Left renal pelvis (tissue), 4 donors: ENCODE measurements at places on chromosomes 3 and 15. TPM values are rescaled to one million over a fixed set of nuclear protein-coding genes. Genes with fewer than 3 reads are reported as not detected.
A peak's percentile ranks its signal among the peaks of the same experiment; 100 is the strongest.

The TRPM1 gene
- polyA plus RNA-seq = 0.27 TPM

The TGM5 gene
- polyA plus RNA-seq = not detected

The MKRN3 gene
- polyA plus RNA-seq = 2.4 TPM

The PAQR9 gene
- 0.56 TPM for polyA plus RNA-seq

The WDR72 gene
- polyA plus RNA-seq = 60.8 TPM

The MOBP gene
- polyA plus RNA-seq = 0.04 TPM

The EDC3 gene
- polyA plus RNA-seq = 42.9 TPM

The SLC22A13 gene
- 1.2 TPM for polyA plus RNA-seq

The LSAMP gene
- polyA plus RNA-seq = 14.7 TPM

The INSYN1 gene
- polyA plus RNA-seq = 27.3 TPM

- DNase-seq = no peak
These were observed 51.8 kb downstream of the CTDSPL start for GRCh38 chr3:37913522-37913921.

DNA sequence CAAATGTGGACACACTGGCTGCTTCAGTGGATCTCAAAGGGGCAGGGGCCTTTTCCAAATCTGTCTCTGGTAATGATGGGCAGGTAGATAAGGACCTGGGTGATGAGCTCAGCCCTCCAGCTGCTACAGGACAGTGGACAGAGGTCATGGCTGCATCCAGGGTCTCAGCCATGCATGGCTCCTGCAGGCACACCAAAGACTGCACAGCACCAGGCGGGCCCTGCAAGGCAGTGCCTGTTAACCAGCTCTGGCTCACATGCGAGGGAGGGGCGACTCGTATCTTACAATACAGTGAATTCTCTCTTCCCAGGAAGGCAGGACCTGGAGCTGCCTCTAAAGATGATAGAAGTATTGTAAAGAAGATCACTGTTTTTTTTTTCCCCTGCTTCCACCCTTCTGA lies 58.7 kb downstream of the OXNAD1 start:
- DNase-seq = no peak

DNA sequence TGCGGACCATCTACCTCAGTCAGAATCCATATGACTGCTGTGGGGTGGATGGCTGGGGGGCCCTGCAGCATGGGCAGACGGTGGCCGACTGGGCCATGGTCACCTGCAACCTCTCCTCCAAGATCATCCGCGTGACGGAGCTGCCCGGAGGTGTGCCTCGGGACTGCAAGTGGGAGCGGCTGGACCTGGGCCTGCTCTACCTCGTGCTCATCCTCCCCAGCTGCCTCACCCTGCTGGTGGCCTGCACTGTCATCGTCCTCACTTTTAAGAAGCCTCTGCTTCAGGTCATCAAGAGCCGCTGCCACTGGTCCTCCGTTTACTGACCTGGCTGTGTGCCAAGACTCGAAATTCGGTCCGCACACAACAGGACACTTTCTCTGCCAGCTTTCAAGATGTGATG lies 21.9 kb downstream of the NRROS start:
- no peak for DNase-seq

DNA sequence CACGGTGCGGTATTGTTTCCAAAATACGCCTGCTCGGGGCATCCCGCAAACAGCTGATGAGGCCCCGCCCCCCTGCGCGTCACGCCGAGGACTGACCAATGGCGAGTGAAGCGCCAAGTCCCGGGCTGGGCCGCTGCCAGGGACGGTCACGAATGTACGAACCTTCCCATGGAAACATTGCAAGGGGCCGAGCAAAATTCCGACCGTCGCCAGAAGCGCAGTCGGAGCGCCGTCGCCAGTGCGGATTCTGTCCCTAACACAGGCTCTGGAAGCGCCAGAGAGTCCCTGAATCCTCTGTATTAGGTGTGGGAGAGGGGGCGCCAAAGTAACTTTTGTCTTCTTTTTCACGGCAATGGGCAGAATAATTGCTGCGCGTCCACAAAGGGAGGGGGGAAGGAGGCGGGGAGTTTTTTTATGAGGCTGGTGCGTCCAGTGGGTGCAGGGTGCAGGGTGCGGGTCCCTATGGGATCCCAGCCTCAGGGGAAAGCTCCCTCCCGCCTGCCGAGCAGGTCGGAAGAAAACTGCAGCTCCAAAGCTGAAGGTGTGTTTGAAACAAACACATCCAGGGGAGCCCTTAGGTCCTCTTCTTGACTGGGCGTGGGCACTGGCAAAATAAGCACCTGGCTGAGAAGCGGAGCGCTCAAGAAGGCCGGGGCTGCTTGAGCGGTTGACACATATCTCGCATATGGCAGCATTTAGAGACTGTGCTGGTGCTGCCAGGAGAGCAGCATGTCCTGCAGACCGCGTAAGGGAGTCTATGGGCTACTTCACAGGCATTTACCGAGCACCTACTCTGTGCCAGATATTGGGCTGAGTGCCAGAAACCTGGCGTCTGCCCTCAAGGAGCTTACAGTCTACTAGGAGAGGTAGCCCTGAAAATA lies at the start of gene BMF:
Gene BMF (minus strand): TSS at position 25 of the 881 bp plus-strand sequence. CDS start 2,793 bp downstream, outside the sequence.
- peak; percentile 95 for DNase-seq

DNA sequence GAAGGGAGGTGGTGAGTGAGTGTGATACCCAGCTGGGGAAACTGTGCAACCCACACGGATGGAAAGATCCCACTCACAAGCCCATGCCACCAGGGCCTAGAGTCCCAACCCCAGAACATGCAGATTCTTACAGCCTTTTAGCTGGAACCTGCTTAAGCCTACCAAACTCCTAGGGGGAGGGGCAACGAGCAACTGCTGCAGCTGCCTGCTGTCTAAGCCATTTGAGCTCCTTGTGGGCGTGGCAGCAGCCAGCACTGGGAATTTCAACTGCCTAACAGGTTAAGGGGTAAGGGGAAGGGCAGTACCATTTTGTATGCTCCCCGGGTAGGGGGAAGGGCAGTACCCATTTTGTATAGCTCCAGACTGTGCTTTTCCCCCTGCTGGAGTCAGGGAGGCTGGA lies 673.2 kb upstream of the BCHE start:
- DNase-seq = no peak

DNA sequence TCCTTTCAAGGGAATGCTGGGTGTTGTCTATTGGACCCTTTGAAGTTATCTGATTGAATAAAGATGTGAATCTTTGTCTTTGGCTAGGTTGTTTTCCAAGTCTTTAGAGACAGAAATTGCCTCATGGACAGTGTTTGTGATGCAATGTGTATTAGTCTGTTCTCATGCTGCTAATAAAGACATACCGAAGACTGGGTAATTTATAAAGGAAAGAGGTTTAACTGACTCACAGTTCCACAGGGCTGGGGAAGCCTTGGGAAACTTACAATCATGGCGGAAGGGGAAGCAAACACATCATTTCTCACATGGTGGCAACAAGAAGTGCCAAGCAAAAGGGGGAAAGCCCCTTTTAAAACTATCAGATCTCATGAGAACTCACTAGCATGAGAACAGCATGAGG lies 88.8 kb upstream of the PLXND1 start:
- DNase-seq = no peak

GRCh38 chr15:58434334-58434875 lies 2.6 kb downstream of the LIPC start:
- no peak for DNase-seq

- DNase-seq = no peak
These were observed 48.1 kb downstream of the BFSP2 start for GRCh38 chr3:133447750-133448477.

DNA sequence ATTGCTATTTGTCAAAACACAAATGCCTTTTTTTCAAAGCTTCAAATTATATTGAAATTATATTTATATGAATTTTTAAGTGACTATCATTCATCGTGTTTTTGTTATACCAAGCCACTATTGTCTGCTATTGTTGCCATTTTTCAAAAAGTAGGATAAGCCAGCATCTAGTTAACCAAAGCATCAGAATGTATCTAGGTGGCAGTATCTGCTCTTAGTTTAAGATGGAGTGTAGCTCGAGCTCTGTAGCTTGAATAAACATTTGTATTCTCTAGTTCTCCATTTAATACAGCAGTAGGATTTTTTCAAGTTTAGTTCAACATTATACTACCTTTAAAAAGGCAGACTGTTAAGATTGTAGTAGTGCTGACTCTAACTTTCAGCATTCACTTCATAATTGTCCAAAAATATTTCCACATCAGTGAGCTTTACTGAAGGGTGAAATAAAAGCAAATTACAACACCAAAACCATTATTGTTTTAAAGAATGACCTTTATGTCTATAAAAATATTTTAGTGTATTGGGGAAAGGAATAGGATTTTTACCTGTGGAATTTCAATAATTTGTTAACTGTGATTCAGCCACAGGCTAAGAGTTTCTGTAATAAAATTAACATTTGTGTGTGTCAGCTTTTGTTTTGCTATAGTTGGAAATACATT lies 19.6 kb upstream of the C15orf61 start:
- DNase-seq = no peak

GRCh38 chr3:145865399-145866018 lies 295.5 kb downstream of the PLOD2 start:
- no peak for DNase-seq

DNA sequence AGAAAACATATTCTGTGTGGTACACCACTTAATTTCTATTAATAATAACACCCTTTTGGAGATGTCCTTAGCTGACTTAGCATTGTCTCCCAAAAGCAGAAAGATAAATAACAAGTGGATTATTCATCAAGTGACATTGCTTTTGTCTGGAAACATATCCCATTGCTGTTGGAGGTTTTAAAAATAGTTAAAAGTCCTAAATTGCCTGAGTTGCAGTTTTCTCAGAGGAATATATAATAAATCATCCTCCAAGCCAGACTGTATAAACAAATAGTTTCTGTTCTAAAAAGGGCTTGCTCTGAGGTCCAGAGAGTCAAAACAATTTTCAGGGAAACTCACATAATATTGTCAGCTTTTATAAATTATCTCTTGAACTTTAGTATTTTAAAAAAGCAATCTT lies 60.4 kb upstream of the CD96 start:
- DNase-seq = no peak

DNA sequence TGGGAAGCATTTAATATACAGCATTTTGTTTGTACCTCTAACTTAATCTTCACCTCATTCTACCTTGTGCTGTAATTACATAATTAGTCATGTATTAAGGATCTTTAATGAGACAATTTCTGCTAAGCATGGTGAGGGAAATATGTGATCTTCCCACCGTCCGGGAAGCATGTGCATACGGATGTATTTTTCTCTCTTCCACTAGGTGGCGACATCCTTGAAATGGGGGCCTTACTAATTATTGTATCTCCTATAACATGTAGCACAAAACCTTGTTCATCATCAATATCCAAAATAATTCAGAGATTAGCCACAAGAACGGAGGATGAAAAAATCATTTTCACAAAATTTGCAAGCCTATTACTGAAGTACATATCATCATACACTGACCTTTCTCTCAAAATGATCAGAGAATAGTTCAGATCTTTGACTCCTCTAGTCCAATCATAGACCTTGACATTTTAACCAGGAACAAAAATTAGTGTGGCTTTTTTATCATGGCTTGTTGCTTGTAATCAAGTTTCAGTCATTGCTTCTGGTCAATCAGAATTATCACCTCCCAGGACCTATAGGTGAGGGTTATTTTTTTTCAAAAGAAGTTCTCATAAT lies 148.9 kb upstream of the GBE1 start:
- no peak for DNase-seq

DNA sequence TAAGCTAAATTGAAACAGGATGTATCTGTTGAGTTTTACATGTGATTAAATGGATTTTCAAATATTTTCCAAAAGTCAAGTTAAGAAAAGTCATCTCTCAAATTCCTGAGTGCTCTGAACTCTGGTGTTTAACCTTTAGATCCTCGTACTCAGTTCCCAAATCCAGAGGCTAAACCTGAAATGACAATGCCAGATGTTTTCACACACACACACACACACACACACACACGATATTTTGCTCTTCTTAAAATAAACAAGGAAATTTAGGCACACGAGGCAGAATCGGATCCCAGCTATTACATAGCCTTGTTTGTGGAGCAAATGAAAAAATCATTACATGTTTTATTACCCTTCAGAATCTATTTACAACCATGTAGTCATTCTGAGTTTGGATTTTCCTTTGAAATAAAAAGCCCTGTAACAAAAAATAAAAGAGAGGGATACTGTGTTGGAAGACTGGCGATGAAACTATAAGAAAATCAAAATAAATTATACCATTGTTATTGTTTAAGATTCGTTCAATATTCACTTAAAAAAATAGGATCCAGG lies 20.6 kb upstream of the UBE2E1 start:
- DNase-seq = no peak

DNA sequence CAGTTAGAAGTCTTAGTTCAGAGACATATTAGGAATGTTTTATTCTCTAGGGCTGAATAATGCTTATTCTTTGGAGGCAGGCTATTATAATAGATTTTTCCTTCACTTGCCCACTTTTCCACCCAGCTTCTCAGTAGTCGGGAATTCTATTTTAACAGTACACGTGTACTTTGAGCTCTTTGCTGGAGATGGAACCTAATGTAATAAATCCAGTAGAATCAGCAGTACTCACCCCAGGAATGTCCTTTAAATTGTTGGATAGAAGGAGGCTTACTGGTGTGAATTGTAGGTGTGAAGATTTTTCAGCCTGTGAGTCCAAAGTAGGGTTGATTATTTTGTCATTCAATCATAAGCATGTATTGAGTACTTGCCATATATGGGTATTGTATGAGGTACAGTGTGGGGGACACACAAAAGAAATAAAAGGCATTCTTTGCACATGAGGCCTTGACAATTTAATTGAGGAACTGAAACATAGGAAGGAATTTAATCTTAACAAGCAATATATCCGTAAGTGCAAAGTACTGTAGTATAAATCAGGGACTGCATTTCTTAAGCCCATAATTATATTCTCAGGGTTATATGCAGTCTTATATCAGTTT lies 29.5 kb upstream of the MGA start:
- DNase-seq = no peak

DNA sequence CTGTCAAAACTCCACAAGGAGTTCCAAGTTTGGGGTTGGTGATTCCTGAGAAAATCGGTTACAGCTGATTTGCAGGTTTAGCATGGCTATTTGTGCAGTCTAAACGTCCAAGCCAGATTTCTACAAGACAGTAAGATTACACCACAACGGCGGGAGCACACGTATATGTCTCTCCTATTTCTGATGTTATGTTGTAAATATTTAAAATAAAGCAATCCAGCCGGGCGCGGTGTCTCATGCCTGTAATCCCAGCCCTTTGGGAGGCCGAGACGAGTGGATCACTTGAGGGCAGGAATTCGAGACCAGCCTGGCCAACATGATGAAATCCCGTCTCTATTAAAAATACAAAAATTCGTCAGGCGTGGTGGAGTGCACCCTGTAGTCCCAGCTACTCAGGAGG lies 106.8 kb upstream of the IGF1R start:
- no peak for DNase-seq

DNA sequence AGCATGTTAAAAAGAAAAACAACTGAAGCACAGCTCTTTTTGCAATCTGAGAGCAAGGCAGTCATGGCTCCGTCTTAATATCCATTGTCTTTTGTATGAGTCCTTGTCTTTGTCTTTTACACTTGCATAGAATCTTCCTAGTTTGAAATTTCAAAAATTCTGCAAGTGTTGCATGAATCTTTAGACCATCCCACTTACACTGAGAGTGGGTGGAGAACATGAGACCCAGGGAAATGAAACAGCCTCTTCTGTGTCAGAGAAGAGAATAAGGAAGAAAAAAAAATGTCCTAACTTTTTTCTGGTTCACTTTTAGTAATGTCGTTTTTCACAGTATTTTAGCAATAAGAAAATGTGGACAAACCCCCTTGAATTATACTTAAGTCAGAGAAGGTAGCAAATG lies 12.1 kb upstream of the DCLK3 start:
- no peak for DNase-seq

GRCh38 chr15:47685141-47685870 lies 32.0 kb upstream of the SEMA6D start:
- no peak for DNase-seq

- DNase-seq = no peak
These were observed 513.9 kb downstream of the TBL1XR1 start for GRCh38 chr3:176683382-176683781.
